ENCODE measurements at places on chromosomes 7 and 10. TPM values are rescaled to one million over a fixed set of nuclear protein-coding genes. Genes with fewer than 3 reads are reported as not detected.

Gene ADRB1
- not detected for total RNA-seq

Gene ELN
- total RNA-seq: 3.7 TPM

DNA sequence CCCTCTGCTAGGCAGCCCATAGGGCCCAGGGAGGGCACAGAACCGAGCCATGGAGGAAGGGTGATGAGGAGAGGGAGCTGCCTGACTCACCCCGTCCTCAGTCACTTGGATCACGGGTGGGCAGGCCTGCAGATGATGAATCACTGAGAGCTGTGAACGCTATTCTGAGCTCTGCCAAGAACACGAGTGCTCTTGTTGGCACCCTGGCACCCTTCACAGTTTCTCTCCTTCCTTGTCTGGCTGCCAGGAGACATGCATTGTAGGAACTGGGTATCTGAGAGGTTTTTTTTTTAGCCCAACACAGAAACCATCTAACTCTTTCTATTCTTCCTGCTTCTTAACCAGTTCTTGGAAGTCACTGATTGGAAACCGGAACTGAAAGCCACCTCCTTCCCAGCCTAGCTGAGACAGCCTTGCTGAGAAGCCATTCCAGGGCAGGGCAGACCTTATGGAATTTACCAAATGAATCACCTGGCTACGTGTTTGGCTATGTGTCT, 82.1 kb downstream of the SLC37A3 start:
- no peaks in the 10 kb centered on the region for H3K4me1 ChIP-seq
- peaks cover 36% of the 10 kb centered on the region for H3K36me3 ChIP-seq
- no peak overlapping the region for H3K4me3 ChIP-seq
- no peak for DNase-seq
- H3K27me3 ChIP-seq: peaks cover 2% of the 10 kb centered on the region

DNA sequence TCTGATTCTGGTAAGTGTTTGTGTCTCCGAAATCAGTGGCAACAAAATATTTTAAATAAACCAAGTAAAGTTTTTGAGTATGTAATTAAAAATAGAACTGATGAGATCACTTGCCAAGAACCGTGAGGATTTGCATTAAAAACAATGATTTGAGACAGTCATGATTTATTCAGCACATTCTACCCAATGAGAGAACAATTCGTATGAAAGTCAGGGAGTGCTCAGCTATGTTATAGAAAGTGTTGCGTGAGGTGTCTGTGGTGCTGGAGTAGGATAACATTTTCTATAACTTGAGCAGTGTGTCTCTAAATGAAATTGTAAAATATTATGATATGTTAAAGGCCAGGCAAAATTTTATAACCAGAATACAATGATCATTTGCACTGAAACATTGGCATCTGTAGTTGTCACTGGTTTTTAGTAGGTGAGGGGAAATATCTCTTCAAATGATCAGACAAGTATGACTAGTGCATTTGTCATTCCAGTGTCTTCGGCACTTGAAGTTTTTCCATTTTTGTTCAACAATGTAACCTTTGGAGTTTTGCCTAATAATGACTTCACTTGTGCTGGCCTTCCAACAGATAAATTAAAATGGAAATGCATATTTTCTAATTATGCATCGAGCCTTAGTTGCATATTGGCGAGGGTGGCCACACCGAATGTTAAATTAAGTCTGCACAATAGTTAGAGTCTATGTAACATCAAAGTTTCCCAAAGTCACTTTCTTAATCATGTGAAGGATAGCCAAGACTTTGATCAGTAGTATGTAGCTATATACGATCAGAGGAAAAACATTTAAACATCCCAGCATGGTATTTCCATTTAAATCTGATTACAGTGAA, 335.9 kb downstream of the GFRA1 start:
- peaks cover 3% of the 10 kb centered on the region for H3K27me3 ChIP-seq
- H3K4me3 ChIP-seq: no peak overlapping the region
- H3K36me3 ChIP-seq: no peaks in the 10 kb centered on the region

- peak; percentile 74 for DNase-seq
- peaks cover 27% of the 10 kb centered on the region for H3K4me1 ChIP-seq
- H3K36me3 ChIP-seq: no peaks in the 10 kb centered on the region
- peaks cover 10% of the 10 kb centered on the region for H3K27me3 ChIP-seq
Observed at GRCh38 chr10:27625452-27626211, 120.0 kb downstream of the MKX start.
